H1 (cell line): ENCODE measurements at places on chromosomes 7 and 10.

GRCh38 chr10:10657139-10657760 lies 360.4 kb upstream of the CELF2 start:
- no peak for DNase-seq

DNA sequence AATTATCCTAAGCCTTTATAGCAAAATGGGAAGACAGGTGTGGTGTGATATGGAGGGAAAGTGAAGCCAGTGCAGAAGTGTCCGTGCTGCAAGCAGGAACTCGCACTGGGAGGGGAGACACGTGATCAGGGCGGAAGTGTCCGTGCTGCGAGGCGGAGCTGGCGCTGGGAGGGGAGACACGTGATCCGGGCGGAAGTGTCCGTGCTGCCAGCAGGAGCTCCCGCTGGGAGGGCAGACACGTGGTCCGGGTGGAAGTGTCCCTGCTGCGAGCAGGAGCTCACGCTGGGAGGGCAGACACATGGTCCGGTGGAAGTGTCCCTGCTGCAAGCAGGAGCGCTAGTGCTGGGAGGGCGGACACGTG lies 40.5 kb upstream of the PRKAR1B start:
- no peak for DNase-seq

DNA sequence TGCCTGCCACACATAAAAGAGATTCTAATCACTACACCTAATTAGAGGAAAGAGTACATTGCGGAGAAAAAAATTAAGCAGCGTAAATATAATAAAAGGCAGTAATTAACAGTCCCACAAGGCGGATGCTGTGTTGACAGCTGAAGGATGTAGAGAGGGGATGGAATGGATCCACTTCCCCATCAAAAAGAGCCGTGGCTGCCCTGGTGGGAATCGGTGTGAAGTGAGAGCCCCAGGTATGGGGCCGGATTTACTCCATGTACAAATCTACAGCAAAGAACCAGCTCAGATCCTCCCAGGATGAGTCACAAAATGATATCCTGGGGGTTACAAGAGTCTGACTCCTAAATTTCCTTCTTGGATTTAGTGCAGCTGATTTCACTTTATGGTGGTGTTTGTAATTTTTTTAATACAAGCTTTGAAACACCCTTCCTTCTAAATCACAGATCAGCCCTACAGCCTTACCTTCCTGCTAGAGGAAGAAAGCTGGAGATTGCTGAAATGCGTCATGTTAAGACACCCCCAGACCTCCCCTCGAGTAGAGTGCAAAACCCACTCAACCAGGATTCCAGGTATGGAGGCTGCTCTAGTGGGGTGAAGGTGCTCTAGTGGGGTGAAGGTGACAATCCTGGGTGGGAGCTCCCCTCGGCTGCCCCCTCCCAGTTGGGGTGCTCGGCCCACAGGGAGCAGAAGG lies 398.4 kb downstream of the PLXNA4 start:
- DNase-seq = no peak

- DNase-seq = peak; percentile 81
Measured at GRCh38 chr7:1466524-1467271, 7.4 kb upstream of the MICALL2 start.

- no peak for DNase-seq
Measured at GRCh38 chr10:98567391-98568133, 120.8 kb upstream of the HPS1 start.

- peak; percentile 72 for DNase-seq
Measured at GRCh38 chr7:36084485-36085091, 68.5 kb upstream of the EEPD1 start.

DNA sequence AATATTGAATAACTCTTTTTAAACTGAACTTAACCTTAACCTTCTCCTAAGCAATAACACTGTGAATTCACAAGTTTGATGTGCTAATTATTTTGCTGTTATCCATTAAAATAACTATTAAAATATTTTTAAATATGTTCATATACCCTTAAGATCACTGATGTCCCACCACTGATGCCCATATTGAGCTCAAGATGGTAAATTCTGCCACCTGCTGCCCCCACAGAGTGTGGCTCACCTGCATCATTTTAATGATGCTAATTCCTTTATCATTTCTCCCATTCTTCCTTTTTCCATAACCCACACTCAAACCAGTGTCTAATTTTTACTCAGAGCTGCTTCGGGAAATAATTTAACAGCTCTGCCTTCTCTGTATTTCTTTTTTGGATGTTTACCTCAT lies 82.3 kb upstream of the ARID5B start:
- DNase-seq = no peak

GRCh38 chr10:110750931-110751330 lies 106.8 kb downstream of the RBM20 start:
- no peak for DNase-seq

GRCh38 chr7:15801551-15801950 lies 115.1 kb upstream of the MEOX2 start:
- no peak for DNase-seq

GRCh38 chr10:32207544-32207943 lies 139.4 kb downstream of the EPC1 start:
- no peak for DNase-seq

GRCh38 chr10:111151595-111152307 lies 74.9 kb downstream of the ADRA2A start:
- DNase-seq = no peak

GRCh38 chr7:48691788-48692187 lies 232.6 kb upstream of the CDC14C start:
- no peak for DNase-seq

- DNase-seq = no peak
Measured at GRCh38 chr10:117762819-117763172, 220.2 kb downstream of the EMX2 start.

DNA sequence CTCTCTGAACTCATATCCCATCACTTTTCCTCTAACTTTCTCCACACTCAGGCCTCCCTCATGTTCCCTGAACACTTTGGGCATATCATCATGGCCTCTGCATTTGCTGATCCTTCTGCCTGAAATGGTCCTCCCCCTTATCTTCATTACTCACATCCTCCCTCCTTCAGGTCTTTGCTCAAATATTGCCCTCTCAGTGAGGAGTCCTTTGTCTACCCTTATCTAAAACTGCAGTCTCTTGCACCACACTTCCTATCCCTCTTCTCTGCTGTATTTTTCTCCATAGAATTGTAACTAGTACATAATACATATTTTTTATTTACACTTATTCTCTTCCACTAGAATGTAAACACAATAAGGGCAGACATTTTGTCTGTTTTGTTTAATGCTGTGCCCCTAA lies 41.7 kb downstream of the DNAJC1 start:
- DNase-seq = no peak

GRCh38 chr10:99598781-99599509 lies 21.3 kb downstream of the SLC25A28 start:
- DNase-seq = no peak

GRCh38 chr7:96449094-96449493 lies 127.2 kb upstream of the SLC25A13 start:
- DNase-seq = no peak

DNA sequence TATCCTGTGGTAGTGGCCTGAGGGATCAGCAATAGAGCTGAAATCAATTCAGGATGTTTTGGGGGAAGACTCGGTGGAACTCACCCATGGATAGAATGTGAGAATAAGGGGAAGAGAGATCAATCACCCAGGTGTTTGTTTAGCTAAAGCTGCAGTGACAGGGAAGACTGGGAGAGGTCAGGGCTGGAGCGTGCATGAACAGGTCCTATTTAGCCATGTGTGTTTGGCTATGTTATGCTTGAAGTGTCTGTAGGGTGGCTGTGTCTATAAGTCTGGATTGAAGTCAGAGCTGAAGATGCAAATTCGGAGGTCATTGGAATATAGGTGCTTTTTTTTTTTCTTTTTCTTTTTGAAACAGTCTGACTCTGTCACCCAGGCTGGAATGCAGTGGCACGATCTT lies 4.6 kb downstream of the ATP6V1F start:
- no peak for DNase-seq

DNA sequence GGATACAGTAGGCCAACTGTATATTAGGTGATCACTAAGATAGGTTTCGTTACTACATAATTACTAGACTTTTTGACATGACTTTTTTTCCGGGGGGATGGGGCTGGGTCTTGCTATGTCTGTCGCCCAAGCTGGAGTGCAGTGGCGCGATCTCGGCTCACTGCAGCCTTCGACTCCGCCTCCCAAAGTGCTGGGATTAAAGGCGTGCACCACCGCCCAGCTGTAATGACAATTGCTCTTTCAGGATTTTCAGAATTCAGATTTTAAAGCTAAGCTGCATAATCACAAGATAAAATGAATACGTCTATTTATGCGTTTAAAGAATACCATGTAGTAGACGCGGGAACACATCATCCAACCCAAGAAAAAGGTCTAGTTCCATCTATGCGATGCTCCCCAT lies 982 bp downstream of the IDI1 start:
- no peak for DNase-seq

GRCh38 chr10:12634621-12634931 lies 285.2 kb downstream of the CAMK1D start:
- DNase-seq = no peak

GRCh38 chr10:129771991-129772431 lies 192.1 kb downstream of the EBF3 start:
- no peak for DNase-seq

DNA sequence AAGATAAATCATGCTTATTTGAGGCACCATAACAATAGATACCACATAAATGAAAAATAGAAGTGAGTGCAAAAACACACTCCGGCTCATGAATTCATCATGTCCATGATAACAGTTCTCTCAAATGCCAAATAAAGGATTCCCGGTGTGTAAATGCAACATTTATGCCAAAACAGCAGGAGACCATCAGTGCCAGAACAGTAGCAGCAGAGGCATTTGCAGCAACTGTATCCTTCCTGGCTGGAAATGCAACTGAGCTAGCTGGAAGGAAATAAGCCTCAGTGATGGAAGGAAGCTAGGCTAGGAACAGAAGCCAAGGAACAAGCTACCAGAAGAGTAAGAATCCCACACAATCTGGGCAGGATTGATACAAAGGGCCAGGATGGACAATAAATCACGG lies 79.9 kb upstream of the THSD7A start:
- no peak for DNase-seq

- DNase-seq = no peak
Measured at GRCh38 chr10:100327718-100328009, 2.4 kb downstream of the PKD2L1 start.

DNA sequence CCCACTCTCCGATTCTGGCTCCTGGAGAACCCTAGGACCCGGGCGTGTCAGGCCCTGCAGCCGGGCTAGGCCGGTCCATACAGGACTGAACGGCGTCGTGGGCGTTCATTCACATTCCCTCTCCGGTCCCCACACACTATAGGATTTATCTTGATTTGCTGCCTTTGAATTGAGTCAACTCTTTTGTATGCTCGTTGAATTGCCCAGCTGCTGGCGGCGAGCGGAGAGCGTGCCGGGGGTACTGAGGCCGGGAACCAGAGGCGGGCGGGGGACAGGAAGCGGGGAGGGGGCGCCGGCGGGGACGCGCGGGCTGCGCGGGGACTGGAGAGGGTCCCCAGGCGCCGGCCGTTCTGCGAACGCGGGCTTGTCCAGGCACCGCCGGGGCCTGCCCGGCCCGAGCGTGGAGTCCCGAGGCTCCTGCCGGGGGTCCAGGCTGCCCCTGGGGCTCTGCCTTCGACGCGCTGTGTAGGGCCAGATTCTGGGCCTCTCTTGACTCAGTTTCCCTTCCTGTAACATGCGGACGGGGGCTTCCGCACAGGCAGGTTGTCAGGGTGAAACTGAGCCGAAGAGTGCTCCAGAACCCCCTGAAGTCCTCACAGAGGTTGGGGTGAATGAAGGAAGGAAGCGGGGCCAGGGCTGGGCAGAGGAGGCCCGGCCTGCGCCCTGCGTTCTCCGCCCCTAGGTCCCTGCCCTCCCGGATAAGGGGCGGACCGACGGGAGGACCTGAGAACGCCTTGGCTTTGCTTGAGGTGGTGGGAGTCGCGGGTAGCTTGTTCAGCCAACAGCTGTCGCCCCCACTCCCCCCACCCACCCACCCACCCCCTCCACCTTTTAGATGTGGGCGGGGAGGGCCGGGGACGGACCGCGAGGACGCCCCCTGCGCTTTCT lies 769 bp upstream of the ELFN1 start:
- peak; percentile 76 for DNase-seq

- no peak for DNase-seq
Measured at GRCh38 chr10:122786269-122786668, 59.4 kb downstream of the CUZD1 start.

DNA sequence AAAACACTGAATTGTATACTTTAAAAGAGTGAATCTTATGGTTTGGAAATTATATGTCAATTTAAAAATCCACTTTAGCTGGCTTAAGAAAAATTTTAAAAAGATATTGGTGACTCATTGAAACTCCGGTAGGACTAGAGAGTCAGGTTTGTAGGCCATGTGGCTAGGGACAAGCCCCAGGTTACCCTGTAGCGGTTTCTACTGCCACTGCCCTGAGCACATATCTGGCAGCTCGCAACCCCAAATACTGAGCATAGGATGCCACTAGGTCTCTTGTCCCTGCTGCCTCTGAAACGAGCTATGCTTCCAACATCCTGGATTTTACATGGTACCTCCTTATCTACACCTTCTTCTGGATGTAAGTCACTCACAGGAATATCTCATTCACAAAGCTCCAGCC lies 1.4 kb upstream of the MGAM2 start:
- DNase-seq = no peak

DNA sequence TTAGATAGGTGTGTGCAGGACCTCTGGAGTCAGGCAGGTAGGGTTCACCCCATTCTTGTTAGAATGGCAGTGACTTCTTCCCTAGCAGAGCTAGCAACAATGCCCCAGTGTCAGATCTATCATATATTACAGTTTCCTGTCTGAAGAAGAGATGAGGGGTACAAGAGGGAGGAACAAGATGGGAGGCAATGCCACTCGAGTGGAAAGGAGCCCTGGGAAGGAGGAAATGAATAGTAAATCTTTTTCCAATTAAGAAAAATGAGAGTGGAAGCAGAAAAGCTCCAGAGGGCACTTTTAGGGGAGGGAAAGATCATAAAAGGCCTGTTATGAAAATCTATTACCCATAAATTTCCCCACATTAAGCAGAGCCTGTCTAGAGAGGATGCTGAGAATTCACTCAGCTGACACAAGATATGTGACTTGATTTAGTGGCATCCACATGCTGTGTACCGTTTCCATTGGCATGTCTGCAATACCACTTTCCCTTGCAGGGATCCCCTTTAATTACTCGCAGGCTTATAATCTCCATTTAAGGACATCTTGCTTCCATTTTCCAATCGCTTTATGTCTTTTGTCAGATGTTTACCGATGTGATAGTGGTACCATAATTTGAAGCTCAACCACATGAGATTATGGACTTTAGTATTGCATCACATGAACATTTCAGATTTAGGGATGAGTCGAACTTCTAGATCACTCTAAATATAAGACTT lies 70.0 kb upstream of the AGBL3 start:
- DNase-seq = no peak

GRCh38 chr7:137674048-137674447 lies 172.7 kb downstream of the DGKI start:
- no peak for DNase-seq

- DNase-seq = no peak
Measured at GRCh38 chr10:66941491-66941890, 15.7 kb downstream of the LRRTM3 start.

GRCh38 chr7:19202599-19202998 lies 57.4 kb upstream of the FERD3L start:
- DNase-seq = no peak

- no peak for DNase-seq
Measured at GRCh38 chr7:139043823-139044812, 8.3 kb upstream of the ZC3HAV1L start.

GRCh38 chr7:98548971-98549370 lies 68.1 kb upstream of the NPTX2 start:
- DNase-seq = no peak
